ENCODE measurements at places on chromosomes 1 and 21.

DNA sequence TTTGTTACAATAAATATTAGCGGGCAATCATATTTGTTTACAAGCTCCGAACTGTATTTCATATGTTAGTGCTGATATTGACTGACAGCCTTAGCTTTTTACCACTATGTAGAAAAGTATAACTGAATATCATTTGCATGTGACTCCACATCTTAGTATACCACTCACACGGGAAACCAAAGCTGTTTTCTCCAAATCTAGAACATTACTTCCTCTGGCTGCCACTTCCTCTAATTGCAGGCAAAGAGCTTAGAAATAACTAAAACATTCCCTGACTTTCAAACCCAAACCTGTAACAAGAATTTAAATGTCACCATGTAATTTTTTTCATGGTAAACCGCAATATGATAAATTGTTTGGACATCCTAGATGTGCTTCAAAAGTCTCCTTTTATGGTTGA is 174.7 kb downstream of the LBR start:
- DNase-seq, result no peak

DNA sequence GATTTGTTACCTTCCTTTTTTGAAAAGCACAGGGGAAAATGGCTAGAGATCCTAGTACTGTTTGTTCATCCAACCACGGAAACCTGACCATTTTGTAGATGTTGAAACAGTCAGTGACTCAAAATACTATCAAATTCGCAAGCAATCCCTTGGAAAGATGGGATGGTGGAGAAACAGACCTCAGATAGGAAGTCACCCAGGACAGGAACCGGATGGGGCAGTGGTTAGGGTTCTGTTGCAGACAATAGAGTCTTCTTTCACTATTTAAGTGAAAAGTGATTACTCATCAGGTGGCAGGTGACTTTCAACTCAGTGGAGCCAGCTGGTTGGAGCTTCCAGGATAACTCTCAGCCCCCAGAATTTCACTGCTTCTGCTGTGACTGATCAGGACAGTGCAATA is 17.0 kb downstream of the LHX4 start:
- DNase-seq, result no peak

GRCh38 chr1:93348104-93348728 is 2.5 kb downstream of the DR1 start:
- no peak for DNase-seq

- no peak for DNase-seq
These were observed 1.5 kb downstream of the CENPF start for GRCh38 chr1:214604523-214604922.

DNA sequence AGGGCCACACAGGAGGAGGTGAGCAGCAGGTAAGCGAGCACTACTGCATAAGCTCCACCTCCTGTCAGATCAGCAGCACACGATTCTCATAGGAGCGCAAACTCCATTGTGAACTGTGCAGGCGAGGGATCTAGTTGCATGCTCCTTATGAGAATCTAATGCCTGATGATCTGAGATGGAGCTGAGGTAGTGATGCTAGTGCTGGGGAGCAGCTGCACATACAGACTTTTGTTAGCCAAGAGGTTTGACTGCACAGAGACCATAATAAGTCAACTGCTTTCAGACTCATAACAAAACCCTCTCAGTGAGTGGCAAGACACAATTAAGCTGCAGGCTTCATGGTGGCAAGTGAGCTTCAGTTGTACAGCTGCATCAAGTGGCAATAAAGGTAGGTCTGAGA is 83.4 kb downstream of the PSMG1 start:
- DNase-seq, result no peak

DNA sequence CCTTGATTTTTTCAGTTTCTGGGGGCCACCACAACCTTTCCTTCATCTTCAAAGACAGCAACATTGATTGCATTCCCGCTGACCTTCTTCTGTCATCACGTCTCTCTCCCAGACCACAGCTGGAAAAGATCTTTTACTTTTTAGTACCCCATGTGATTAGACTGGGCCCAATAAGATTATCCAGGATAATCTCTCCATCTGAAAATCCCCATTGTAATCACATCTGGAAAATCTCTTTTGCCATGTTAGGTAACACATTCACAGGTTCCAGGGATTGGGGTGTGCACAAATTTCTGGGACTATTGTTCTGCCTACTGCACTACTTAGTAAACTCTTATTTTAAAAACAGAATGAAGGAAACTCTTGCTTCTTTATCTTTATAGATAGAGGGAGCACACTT is 47.1 kb upstream of the INSL5 start:
- no peak for DNase-seq
